Muscle of leg (tissue), 16 donors: ENCODE measurements at places on chromosomes 1 and 21.

- no peak for DNase-seq
These were observed 147.2 kb downstream of the PEX14 start for GRCh38 chr1:10621906-10622305.

GRCh38 chr1:39632682-39633417, 6.6 kb downstream of the HEYL start:
- peak; percentile 87 for DNase-seq

GRCh38 chr1:219676012-219676765, 63.3 kb upstream of the ZC3H11B start:
- no peak for DNase-seq

- no peak for DNase-seq
These were observed 6.8 kb downstream of the UQCRH start for GRCh38 chr1:46310321-46310720.

DNA sequence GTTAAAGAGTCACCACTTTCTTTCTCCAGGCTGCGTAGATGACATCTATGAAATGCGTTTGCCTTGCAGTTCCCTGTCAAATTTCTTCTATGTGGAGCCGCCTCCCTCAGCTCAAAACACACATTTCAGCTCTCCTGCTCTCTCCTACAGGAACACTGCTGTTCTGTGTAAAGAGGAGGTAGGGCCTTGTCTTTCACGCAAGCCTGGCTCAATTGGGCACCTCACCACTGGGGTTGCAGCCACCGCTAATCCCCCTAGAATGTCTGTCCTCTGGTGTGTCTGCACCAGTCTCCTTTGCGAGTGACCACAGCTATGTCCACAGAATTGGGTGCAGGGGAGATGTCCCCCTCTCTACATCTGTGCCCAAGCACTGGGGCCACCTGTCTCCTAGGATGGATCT, 31.8 kb upstream of the CFHR4 start:
- DNase-seq = no peak

- peak; percentile 69 for DNase-seq
These were observed 136.8 kb downstream of the NTPCR start for GRCh38 chr1:233086961-233087881.

- peak; percentile 33 for DNase-seq
These were observed 23.7 kb upstream of the C1orf198 start for GRCh38 chr1:230892018-230892491.

- peak; percentile 86 for DNase-seq
These were observed 89.7 kb downstream of the ATP5PO start for GRCh38 chr21:33825915-33826314.

DNA sequence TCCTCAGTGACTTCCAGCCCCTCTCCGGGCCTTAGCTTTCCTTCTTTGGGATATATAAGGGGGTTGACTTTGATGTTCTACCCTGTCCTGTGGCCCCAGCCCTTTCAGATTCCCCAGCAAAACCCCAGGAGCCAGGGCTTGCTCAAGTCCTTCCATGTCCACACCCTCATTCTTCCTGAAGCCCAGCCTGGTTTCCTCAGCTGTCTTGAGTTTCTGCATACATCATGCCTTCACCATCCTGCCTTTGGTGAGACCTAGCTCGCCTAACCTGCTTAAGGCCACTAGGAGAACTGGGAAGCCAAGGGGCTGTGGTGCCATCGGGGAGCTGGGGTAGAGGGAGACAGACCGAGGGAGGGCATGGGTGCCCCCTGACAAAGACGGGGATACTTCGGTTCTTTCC, 17.2 kb upstream of the PEF1 start:
- no peak for DNase-seq

GRCh38 chr1:105909811-105910210, 1146.7 kb upstream of the PRMT6 start:
- DNase-seq = no peak

DNA sequence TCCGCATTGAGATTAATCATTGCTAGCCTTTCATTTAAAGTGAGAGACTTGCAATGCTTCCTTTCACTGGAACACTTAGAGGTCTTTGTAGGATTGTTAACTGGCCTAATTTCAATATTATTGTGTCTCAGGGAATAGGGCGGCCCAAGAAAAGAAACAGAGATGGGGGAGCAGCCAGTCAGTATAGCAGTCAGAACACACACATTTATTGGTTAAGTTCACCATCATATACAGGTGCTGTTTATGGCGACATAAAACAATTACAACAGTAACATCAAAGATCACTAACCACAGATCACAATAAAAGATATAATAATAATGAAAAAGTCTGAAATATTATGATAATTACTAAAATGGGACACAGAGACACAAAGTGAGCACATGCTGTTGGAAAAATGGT, 29.4 kb downstream of the BARHL2 start:
- DNase-seq = no peak

DNA sequence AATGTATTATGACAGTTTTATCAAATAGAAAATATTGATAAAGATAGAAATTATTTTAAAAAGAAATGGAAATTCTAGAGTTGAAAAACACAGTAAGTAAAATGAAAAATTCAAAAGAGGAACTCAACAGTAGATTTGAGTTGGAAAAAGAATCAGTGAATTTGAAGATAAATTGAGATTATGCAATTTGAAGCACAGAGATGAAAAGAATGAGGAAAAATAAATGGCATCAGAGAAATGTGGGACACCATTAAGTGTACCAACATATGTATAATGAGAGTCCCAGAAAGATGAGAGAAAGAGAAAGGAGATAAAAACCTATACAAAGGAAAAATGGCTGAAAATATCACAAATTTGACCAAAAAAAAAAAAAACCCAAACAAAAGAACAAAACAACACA, 25.0 kb downstream of the C4BPA start:
- DNase-seq = no peak

DNA sequence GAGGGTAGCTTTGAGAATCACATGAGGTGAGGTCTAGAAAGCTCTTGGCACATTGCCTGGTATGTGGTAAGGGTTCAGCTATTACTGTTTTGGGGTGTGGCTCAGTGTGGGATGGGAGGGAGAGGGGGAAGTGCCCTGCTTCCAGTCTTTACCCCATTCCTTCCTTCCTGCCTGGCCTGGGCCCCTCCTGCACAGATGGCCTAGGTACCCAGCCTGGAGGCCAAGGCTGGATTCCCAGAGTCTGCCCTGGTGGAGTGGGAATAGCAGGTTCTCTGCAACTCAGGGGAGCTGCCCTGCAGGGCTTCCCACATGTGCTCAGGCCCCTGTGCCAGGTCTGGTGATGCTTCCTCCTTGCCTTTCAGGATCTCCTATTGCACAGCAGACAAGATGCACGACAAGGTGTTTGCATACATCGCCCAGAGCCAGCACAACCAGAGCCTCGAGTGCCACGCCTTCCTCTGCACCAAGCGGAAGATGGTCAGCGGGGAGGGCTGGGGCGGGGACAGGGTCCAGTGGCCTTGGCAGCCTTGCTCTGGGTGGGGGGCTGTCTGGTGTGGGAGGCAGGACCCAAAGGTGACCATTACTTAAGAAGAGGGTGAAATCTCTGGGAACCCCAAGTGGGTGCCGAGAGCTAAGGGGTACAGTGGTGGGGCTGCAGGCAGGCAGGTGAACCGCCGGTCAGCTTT, 13.5 kb downstream of the LDLRAP1 start:
- DNase-seq = no peak

- peak; percentile 5 for DNase-seq
These were observed 75.1 kb upstream of the GRIK1 start for GRCh38 chr21:30014886-30015285.

DNA sequence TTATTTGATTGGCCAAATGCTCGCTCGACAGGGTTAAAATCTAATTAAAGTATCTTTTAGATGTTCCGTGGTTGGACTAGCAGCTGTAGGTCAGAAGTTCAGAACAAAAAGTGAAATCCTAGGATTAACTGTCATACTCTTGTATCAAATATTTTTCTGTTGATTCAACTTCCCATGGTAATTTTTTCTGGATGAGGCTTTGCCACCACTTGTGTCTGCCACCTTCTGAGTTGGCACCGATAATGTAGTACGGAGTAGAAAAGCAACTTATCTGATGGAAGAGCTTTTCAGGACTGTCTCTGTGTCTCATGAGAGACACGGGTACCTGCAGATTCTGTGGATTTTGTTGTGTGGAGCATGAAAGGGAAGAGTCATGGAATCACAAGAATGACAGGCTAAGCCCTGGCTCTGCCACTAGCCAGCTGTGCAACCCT, 44.6 kb upstream of the CNN3 start:
- DNase-seq = peak; percentile 78

DNA sequence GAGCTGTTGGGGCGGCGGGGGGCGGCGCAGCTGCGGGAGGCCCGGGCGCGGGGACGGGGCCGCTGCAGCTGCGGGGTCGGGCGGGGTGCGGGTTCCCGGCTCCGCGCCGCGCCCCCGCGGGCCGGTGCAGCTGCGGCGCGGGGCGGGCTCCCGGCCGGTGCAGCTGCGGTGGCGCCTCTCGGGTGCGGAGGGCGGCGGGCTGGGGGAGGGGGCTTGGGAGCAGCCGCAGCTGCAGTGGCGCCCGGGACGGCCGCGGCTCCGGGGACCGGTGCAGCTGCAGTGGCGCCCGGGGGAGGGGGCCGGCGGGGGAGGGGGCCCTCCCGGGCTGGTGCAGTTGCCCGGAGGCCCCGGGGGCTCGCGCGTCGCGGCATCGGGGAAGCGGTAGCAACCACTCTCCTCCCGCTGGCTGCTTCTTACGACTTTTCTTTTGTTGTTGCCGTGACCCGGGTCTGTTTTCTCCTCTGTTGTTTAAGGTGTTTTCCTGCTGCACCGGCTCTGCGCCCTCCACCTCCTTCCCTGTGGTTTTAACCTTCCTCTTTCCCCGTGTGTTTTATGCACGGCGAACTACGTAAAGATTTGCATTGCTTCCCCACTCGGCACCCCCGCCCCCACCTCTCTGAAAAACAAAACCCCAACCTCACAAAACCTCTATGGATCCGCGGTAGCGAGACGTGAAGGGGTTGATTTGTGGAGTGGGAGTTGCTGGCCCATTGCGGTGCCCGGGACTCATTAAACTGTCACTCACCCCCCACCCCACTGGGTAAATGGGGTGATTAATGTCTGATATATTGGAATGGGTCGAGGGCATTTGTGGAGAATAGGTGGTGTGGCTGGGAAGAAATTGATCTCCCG, 1.7 kb upstream of the ZBTB18 start:
- peak; percentile 69 for DNase-seq

DNA sequence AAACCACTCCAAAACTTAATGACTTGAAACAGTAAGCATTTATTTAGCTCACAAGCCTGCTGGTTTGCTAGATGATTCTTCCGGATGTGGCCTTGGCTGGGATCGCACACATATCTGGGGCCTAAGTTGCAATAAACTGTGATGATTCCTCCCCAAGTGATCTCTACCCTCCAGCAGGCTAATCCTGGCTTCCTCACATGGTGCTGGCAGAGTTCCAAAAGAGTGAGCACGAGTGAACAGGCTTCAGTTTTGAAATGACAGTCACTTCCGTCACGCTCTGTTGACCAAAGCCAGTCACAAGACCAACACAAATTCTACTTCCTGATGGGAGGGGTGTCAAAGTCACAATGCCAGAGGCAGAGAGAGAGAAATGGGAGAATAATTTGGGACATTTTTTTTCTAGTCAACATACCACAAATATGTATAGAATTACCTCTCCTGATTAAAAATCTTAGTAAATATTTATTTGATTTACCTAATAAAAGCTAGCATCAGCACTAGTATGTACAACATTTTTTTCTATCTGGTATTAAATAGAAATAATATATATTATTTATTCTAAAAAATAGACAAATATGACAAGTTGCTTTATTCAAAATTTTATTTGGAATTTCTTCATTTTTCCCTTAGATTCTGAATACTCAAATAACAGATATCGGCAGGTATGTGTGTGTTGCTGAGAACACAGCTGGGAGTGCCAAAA, 292.7 kb downstream of the TPR start:
- DNase-seq = peak; percentile 90

- DNase-seq = no peak
These were observed 36.2 kb upstream of the MRPS6 start for GRCh38 chr21:34037009-34037795.

DNA sequence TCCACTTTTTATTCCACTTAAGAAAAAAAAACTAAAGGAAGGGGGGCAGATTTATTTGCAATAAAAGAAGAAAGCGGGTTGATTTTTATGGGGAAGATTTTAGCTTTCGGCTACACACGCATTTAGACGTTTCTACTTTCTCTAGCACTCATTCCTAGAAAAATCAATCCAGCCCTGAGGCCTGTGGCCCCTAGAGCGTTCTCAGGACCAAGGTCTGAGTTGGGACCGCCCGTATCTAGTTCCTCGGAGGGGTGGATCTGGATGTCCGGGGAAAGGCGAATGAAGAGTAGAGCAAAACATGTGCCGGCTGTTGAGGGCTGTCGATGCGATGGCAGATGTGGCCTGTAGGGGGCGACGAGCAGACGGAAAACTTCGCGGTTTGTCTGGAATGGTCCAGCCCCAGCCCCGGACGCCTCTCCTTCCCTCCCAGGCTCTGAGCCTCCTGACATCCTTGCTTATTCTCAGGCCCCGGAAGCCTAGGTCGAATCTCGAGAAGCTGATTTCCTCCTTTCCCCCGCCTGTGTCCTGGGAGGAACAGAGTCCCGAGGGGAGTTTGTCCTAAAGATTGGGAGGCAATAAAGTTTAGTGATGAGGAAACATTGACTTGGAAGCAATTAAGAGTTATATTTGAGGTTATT, 5.2 kb downstream of the FOXD3 start:
- peak; percentile 81 for DNase-seq

GRCh38 chr1:221241157-221241556, 361.9 kb downstream of the HLX start:
- DNase-seq = no peak

DNA sequence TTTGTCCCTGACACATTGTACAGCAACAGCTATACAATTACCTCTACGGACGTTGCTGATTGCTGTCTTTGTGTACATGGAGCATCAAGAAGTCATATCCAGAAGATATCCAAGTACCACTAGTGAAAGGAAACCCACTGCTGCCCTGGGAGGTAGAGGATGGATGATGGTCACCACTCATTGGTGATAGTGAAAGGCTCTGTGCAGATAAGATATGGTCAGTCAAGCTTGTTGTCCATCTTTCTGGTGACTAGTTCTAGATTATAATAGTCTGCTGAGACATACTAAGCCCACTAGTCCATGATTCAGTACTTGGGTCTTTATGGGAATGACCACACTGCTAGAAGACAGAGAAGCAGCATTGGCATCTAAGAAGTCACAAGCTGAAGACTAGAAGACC, 30.3 kb downstream of the NIBAN1 start:
- DNase-seq = no peak

GRCh38 chr1:100793659-100794058, 74.1 kb downstream of the VCAM1 start:
- DNase-seq = no peak

- peak; percentile 79 for DNase-seq
These were observed 68.3 kb upstream of the TARDBP start for GRCh38 chr1:10943991-10944730.

DNA sequence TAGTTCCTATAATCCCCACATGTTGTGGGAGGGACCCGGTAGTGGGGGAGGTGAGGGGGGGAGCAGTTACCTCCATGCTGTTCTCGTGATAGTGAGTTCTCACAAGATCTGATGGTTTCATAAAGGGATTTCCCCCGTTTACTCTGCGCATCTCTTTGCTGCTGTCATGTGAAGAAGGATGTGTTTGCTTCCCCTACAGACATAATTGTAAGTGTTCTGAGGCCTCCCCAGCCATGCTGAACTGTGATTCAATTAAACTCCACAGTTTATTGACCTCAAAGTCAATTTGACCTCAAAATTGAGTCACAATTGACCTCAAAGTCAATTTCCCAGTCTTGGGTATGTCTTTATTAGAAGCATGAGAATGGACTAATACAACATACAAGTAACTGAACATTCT, 19.7 kb downstream of the DPH5 start:
- no peak for DNase-seq

- no peak for DNase-seq
These were observed 347.3 kb downstream of the DPYD start for GRCh38 chr1:97573553-97573952.

GRCh38 chr1:169974067-169974466, 80.4 kb upstream of the SCYL3 start:
- no peak for DNase-seq
